Stimulated activated CD4-positive, alpha-beta T cell treated with anti-CD3 and anti-CD28 coated beads, Interleukin-4, amount 100 ng/mL, for 4 hours (primary cell): ENCODE measurements at places on chromosomes 1 and 21.

- DNase-seq = no peak
Observed at GRCh38 chr1:70902211-70902610, 145.4 kb downstream of the PTGER3 start.

- DNase-seq = no peak
Observed at GRCh38 chr1:154469844-154470560, 32.0 kb upstream of the TDRD10 start.

DNA sequence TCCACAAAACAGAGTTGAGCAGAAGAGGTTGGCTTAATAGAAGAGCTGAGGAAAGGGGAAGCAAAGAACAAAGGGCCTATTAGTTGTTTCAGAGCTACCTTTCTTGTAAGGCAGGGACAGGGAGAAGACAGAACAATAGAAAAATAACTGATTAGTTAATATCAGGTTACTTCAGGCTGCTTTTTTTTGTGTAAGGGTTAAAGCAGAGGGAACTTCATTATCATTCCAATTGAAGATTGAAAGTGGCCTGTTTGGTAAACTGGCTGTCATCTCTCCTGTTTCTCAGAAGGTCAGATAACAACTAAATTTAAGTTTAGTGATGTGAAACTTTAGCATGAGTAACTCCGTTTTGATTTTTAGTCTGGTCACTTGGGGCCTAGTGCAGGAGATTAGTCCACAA is 22.3 kb downstream of the CDC42 start:
- no peak for DNase-seq

GRCh38 chr1:222196736-222197135 is 351.2 kb downstream of the HHIPL2 start:
- no peak for DNase-seq

DNA sequence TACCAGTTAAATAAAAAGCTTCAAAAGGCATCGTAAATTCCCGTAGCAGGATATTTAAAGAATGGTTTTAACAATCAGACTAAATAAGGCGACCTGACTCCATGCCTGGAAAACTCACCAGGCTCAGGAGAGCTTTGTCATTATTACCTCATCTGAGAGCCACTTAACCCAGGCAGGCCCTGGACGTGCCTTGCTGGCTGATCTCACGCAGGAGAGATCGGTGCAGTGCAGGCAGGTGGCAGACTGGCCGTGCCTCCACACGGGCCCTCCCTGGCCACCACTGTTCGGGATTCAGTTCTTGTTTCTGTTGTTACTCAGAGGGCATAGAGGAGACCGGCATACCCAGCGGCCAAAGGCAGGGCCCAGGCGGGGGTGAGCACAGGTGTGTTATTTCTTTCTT is 6.4 kb downstream of the MT1HL1 start:
- no peak for DNase-seq

- no peak for DNase-seq
Observed at GRCh38 chr1:100100202-100100601, 32.5 kb downstream of the SASS6 start.

GRCh38 chr1:30274173-30274970 is 449.0 kb downstream of the MATN1 start:
- no peak for DNase-seq

DNA sequence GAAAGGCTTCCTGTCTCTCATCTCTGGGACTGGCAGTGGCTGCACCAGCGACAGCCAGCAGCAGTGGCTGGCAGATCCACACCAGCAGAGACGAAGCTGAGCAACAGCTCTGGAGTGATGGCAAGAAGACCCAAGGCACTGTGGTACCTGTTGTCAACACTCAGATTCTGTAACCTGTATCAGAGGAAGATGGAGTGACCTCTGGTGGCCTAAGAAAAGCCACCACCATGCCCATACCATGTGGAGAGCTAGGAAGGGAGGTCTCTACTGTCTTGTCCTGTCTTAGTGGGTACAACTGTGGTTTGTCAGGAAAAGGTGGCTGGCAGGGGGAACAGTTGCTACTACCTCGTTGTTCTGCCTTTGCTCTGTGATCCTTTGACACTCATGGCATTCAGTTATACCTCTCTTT is 22.5 kb upstream of the RHBDL2 start:
- DNase-seq = no peak

- DNase-seq = no peak
Observed at GRCh38 chr1:188427642-188428041, 1598.9 kb downstream of the PLA2G4A start.

- DNase-seq = no peak
Observed at GRCh38 chr1:61053226-61053711, 29.1 kb upstream of the NFIA start.

DNA sequence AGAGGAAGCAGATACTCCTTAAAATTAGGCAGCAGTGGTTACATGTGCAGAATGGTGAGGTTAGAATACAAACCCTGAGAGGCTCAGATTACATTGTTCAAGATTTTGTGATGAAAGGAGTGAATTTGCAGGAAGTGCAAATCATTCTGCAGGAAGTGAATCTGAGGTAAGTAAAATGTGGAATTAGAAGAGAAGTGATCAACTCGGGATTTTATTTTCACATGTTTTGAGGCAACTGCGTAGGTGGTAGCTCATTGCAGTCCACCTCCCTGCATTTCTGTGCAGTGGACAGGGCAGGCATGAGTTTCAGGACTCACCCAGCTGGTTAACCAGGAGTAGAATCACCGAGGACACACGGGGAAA is 2.1 kb upstream of the PLA2G2C start:
- no peak for DNase-seq

DNA sequence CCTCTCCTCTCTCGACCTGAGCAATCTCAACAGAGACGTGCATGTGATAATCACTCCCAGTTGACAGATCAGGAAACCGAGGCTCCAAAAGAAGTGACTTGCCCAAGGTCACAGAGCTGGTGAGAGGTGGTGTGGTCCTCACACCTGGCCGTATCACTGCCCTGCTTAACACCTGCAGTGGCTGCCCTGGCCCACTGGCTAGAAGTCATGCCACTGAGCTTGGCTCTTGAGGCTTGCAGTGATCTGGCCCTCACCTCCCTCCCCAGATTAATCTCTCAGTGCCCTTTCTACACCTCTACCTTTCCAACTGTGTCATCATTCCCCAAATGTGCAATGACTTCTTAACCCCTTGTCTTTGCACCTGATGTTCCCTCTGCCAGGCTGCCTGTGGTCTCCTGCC is 38.8 kb downstream of the CDCP2 start:
- no peak for DNase-seq

DNA sequence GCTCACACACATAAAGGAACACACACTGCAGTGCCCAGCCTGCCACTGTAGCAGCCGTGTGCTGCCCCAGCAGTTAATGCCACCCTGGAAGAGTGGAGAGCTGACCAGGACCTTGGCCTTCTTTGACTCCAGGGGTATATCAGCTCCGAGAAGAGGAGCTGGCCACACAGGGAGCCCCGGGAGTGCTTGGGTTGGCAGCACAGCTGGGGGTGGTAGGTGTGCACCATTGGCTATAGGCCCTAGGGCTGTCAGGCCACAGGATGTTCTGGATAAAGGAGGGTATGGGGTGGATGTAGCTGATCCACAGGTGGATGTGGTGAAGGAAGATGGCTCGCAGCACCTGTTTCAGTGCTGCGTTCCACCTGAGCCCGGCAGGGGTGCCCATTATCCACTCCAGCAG is 640.5 kb downstream of the PLPP3 start:
- no peak for DNase-seq

- DNase-seq = no peak
Observed at GRCh38 chr1:108657356-108658080, 3.4 kb downstream of the HENMT1 start.

DNA sequence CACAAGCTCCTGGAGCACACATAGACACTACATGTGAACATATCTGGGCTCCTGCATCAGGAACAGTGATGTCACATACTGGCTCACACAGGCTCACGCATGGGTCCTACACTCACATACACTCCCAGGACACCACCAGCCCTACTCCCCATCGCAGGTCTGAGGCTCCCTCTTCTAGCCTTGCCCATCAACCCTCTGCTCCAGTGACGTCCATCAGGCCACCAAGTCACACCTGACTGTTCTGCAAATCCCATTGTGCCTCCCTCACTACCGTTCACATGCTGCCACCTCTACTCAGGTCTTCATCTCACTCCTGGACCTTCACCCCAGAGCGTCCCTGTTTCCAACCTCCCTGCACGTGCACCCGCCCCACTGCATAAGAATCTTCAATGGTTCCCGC is 18.1 kb downstream of the TFAP2E start:
- DNase-seq = no peak

GRCh38 chr1:64246294-64246917 is 43.0 kb downstream of the UBE2U start:
- no peak for DNase-seq

GRCh38 chr1:153723687-153724086 is 4.2 kb upstream of the INTS3 start:
- no peak for DNase-seq

DNA sequence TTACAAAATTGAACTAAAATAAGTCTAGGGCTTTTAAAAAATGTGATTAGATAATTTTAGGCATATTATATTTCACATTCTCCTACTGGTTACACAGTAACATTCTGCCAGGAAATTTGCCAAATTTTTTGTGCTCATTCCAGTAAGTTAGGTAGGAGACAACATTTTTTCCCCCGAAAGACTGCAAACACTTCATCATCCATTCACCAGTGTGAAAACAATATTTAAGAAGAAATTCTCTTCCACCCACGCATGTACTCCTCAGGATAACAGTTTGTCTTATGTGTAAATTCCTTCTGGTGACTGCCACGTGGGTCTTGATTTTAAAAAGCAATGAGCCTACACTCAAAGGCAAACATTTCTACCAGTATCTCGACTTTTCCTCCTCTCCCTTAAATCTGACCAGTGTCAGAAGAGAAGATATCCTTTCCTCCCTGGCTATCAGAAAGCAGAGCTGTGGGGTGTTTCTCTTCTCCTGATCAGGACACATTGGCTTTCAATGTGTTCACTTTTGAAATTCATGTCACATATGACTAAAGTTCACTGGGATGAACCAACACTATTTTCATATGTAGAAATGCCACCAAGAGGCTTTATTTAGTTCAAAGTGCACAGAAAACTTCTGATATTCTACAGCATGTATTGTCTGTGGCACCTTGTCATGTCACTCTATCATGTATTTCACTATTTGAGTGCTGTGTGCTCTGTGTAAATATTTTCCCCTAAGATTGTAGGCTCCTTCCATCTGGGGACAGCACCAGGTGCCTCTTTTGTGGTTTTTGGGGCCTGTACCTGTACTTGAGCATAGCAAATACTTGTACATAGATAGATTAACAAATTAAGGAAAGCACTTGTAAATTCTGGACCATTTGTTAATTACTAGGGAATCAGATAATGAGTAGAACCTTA is 38.6 kb downstream of the LHX9 start:
- DNase-seq = no peak

DNA sequence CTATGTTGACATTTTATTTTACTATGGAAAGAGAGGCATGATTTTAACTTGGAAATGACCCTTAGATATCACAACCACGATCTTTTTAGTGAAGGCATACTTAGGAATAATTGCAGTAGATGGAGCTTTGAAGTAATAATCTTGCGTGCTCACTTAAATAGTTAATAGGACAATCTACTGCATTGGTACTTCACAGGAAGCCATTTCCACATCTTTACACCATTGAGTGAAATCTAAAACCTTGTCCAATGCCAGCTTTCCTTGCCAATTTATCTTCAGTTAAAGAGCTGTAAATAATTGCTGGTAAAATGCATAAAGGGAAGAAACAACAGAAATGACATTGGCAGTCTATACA is 586.3 kb downstream of the ADGRL2 start:
- no peak for DNase-seq

DNA sequence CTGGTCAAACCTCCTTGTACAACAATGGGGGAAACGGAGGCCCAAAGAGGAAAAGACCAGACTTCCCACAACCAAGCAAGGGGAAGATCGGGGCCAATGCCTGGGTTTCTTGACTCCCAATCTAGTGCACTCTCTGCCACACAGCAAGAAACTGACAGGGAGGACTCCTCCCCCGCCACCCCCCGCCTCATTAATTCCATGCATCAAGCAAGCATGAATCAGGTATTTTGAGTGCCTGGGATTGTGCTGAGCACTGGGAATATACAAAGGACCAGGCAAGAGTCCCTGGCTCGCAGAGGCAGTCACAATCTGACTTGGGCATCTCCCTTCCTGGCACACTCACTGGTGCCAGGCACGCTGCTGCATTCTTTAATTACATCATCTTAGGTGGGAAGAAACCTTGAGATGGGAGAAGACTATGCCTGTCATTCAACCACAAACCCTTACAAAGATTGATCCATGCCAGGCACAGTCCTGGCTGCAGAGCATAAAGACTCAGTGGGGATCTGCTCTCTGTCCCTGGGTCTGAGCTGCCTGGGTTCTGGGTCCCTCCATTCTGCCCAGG is 4.4 kb upstream of the KCNC4 start:
- no peak for DNase-seq

DNA sequence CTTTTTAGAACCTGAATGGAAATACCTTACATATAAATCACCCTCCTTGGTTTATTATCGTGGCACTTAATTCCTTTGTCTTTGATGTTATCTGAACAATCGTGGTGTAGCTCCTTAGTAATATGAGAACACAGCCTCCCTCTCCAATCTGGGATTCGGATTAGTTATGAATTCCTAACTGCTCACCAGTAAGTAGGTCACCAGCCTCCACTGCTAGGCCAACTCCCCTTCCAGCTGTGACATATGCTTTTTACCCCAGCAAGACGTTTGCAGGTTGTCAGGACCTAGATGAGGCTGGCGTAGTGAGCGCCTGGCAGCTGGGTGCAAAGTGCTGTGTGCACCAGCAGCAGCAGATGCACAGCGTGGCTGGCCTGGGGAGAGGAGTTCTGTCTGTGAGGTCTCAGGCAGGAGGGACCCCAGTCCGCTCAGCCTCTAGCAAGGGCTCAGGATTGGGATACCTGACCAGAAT is 38.2 kb downstream of the NTPCR start:
- no peak for DNase-seq

GRCh38 chr1:206716159-206716869 is 31.6 kb downstream of the MAPKAPK2 start:
- no peak for DNase-seq

DNA sequence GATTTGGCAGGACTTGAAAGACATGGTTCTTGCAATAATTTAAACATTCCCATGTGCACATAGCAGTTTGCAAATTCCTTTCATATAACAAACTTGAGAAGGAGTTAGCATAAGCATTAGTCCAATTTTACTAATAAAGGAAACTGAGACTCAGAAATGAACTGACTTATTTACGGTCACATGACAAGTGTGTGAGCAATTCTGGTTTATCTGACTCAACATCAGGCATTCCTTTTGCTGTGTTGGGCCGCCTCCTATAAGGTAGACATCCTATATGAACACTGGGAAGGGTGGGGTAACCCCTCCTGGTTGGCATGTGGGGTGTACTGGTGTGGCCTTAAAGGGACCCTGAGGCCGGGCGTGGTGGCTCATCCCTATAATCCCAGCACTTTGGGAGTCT is 8.5 kb upstream of the CPT2 start:
- no peak for DNase-seq
